Activated T-helper 1 cell treated with Interleukin-2 at 50 U/mL for 16 hours (primary cell): ENCODE measurements at places on chromosomes 3 and 15.

- DNase-seq = no peak
Measured at GRCh38 chr3:152885076-152885475, 50.1 kb downstream of the P2RY1 start.

- DNase-seq = no peak
Measured at GRCh38 chr3:122033023-122033422, 11.0 kb upstream of the ILDR1 start.

GRCh38 chr3:81468391-81468790 is 293.1 kb downstream of the GBE1 start:
- no peak for DNase-seq

DNA sequence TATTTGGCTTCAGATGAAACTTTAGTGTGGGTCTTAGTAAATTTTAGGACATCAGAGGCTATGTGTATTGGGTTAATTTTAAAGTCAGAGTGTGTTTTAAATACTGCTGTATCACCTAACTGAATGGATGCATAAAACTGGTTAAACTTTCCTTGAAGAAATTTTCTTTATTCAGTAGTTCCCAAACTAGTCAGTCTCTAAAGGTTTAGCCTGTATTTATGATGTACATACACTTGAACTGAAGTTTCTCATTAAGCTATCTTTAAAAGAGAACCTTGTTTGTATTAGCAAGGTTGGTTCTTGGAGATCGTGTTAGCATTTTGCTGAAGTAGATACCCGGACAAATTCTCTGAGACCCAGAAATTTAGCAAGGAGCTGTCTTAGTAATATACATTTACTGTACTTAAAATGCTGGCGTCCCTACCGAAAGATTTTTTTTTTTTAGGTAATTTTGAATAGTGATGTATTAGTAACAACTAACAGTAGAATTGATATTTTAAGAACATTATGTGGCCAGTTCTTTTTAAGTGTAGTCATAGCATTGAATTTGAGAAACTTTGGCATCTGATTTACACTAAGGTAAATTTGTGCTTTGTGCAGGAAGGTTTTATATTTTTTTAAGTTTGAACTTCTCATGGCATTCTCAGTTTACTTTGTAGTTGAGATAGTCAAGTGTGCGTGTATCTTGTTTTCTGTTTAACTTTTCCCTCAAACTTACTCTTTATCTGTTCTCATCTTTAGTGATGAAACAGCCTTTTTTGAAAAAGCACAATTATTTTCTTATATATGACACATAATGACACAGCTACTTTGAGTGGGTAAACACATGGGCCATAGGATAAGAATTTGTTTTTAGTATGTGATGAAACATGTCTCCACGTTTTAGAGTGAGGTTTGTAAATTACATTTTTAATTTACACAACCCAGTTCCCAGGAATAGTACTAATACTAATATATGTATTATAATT is 2.9 kb downstream of the DIPK2A start:
- no peak for DNase-seq

DNA sequence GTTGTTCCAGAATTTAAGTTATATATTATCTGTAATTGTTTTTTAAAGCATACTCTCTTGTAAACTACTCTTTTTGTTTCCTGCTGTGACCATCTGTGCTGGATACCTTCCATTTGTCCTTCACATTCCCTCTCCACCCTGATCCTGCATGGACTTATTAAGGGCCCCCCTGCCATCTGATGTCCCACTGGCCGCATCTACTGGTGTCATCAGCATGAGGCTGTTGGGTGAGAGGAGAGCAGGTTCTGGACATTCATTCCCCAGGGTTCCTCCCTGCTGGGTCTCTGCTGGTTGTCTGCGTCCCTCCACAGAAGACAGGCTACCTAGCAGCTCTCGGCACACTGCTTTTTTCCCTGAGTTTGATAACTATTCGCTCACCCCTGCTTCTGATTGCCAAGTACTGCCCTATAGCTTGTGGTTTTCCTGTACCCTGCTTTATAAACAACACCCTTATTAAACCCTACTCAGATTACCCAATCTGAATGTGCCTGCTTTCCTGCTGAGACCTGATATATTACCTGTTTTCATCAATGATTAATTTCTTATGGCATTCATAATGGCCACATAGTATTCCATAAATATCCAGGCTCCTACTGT is 7.7 kb downstream of the CMTM8 start:
- DNase-seq = no peak

DNA sequence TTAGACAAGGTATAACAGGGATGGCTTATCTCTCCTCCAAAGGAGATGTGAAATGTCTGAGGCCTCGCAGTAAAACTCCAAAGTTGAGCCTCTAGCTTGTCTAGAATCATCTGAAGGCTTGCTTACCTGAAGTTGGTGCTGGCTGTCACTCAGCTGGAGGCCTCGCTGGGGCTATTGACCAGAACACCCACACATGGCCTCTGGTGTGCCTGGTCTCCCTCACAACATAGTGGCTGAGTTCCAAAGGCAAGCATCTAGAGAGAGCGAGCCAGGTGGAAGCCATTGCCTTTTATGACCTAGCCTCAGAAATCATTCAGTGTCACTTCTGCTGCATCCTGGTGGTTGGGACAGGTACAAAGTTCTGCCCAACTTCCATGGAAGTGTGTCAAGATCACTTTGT is 17.4 kb upstream of the RNU6-1 start:
- DNase-seq = no peak

DNA sequence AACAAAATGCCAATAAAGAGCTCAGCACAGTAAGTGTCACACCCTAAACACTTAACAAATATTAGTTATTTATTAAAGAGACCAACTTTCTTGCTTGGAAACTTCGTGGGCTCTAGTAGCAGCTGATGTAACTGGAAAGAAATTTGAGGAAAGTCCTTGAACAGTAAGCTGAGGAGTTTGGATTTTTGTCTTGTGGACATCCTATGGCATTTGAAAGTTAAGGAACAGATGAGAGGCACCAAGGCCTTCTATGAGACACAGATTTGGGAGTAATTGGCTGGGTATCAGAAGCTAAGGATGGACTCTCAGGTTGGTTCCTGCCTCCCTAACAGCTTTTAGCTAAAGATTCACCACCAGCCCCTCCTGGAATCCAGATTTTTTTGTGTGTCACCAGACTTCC is 59.7 kb upstream of the FILIP1L start:
- DNase-seq = no peak

- no peak for DNase-seq
Measured at GRCh38 chr15:57486833-57487232, 104.9 kb upstream of the MYZAP start.

DNA sequence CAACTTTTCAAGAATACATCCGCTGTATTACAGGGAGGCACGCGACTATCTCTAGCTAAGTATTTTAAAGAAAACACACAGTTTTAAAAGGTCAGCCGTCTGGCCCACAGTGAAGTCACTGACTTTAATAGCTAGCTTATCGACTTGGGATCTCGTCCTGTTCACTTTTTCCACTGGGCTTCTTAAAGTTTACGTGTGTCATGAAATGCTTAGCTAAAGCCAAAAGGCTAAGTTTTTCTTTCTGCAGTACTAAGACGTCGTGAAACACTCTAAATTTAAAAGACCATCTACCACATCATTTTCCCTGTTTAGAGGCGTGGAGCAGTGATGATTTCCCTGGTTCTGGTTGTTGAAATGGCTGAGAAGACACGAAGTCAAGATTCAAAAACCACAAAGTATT is 27.1 kb downstream of the LRIG1 start:
- no peak for DNase-seq

- no peak for DNase-seq
Measured at GRCh38 chr3:99562138-99562537, 76.3 kb upstream of the COL8A1 start.

DNA sequence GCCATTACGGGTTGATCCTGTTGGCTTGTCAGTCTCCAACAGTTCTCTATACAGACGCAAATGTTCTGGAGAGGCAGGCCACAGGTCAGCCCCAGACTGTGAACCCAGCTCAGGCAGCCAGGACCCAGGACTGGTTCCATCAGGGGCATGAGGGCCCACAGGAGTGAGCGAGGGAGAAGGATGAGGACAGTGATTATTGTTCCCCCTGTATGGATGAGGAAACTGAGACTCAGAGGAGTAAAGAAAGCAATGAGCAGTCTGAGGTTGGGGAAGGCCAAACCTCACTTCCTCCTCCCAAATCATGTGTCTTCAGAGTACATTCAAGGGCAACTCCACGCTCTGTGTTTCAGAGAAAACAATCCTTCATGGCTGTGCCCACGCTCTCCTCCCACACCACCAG is 121.9 kb downstream of the RPLP1 start:
- DNase-seq = no peak

- no peak for DNase-seq
Measured at GRCh38 chr15:66714543-66714981, 12.5 kb downstream of the SMAD6 start.

DNA sequence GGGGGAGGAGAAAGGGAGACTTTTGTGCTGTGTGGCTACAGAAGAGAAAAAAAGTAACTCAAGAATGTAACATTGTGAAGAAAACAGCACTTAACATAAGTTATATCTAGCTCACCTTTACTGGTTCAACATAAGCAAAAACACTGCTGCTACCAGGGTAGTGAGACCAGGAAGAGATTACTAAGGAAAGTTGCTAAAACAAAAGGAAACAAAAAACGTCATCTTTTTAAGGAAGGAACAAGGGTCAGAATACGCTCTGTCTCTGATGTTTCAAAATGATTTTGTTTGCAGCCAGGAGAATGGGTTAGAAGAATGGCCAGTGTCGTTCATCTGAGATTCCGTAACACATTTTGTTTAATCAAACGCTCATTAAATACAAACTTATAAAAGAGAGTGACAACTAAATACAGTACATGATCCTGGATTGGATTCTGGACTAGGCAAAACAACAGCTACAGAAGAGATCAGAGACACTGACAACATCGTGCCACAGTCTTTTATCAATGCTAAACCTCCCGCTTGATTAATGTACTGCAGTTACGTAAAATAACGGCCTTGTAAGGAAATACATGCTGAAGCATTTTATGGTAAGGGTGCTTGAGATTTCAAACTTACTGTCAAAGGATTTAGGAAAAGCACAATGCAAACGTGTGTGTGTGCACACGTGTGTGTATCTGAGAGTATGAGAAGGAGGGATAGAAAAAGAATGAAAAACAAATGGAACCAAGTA is 67.7 kb downstream of the FOXP1 start:
- no peak for DNase-seq

- no peak for DNase-seq
Measured at GRCh38 chr3:183583331-183584245, 28.1 kb upstream of the KLHL6 start.

DNA sequence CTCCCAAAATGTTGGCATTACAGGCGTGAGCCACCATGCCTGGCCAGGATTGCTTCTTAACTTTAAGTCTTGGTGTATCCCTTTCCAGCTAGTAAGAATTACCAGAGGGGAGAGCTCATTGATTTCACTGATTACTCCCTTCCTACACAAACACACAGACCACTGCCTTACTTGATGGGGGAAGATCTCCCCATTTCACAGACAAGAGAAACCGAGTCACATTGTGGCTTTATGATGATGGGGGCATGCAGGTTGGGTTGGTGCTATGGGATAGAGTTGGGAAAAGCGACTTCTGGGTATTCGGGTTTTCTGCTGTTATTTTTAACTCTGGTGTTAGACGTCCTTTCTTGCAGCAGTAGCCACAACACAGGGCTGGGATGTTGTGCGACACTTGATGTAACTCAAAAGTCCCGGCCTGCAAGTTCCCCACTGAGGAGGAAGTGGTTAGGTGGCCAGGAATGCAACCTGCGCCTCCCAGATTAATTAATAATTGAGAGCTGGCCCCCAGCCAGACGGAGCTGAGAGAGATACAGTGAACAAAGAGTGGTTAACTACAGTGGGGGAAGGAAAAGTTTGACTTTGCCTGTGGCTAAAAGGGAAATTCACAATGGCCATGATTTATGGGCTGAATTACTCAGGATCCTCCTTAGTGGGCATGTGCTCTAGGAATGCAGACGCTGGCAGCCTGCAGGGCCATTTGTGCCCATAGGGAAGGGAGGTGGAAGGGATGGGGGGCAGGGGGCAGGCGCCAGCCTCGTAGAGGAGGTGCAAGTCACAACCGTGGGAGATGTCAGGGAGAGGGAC is 63.6 kb downstream of the SMAD6 start:
- no peak for DNase-seq

DNA sequence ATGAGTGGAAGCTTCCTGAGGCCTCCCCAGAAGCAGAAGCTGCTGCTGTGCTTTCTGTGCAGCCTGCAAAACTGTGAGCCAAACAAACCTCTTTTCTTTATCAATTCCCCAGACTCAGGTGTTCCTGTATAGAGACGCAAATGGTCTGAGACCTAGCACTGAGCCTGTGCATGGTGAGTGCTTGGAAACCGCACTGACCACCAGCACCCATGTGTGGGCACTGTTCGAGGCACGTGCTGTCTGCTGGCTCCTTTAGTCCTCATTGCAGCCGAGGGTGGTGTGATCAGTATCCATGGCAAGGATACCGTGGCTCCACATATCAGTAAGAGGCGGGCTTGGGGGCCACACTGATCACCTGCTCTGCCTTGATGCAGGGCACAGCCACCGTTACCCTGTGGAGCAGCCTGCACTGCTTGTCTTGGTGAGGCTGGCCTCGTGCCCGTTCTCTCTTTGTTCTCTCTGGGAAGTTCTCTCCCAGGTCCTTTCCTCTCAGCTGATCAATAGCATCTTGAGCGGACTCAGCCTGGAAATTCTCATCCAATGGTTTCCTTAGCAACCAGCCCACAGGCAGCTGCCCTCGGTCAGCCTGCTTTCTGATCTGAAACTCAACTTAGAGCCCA is 101.0 kb downstream of the PLXNA1 start:
- DNase-seq = no peak
